ENCODE measurements at places on chromosomes 4 and X.

GRCh38 chr4:11587797-11588196 lies 159.1 kb upstream of the HS3ST1 start:
- DNase-seq = no peak

DNA sequence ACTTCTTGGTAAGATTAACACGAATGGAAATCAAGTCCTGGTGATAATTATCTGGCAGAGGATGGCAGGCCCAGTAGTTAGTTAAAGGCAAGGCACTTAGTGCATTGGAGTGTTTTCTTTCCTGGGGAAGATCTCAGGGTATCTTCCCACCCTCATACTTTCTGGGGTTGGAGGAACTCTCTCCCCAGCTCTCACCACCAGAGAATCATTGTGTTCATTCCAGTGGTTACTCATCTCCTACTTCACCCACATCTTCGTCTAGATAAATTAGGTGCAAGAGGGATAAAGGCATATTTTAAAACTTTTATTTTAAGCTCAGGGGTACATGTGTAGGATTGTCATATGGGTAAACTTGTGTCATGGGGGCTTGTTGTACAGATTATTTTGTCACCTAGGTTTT lies 67.5 kb upstream of the SH3RF1 start:
- DNase-seq = no peak

GRCh38 chrX:84441143-84441542 lies 61.1 kb downstream of the HDX start:
- no peak for DNase-seq

DNA sequence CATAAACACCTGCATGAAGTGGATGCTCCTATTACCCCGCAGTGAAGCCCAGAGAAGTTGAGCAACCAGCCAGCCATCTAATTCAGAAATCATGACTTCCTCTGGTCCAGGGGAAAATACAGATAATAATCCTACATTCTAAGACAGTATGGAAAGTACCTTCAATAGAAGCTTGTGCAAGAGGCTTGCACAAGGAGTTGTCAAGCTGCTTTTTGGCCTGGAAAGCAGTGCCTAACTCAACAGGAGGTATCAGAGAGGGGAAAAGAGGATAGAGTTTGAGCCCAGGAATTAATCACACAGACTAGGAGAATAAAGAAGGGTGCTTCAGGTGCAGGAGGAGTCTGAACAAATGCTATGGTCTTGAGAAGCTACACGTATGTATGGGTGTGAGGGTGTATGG lies 26.7 kb downstream of the TMEM192 start:
- no peak for DNase-seq
